Epithelial cell of proximal tubule (primary cell): ENCODE measurements at places on chromosomes 7 and 10.

DNA sequence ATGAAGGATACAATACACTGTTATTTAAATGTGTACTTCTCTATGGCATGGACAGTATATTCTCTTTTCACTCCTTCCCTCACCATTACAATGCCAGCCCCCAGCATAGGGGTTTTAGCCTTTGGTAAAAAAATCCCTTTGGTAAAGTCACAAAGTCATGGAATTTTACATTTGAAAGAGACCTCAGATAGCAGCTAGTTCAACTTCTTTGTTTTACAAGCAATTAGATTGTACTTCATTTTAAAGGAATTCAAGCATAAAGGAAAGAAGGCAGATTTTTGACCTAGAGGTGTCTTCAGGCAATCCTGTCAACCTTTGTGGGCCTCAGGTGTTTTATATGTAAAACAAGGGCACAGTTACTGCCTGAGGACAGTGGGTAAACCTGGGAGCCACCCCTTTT lies 1188.4 kb upstream of the AUTS2 start:
- DNase-seq: no peak

DNA sequence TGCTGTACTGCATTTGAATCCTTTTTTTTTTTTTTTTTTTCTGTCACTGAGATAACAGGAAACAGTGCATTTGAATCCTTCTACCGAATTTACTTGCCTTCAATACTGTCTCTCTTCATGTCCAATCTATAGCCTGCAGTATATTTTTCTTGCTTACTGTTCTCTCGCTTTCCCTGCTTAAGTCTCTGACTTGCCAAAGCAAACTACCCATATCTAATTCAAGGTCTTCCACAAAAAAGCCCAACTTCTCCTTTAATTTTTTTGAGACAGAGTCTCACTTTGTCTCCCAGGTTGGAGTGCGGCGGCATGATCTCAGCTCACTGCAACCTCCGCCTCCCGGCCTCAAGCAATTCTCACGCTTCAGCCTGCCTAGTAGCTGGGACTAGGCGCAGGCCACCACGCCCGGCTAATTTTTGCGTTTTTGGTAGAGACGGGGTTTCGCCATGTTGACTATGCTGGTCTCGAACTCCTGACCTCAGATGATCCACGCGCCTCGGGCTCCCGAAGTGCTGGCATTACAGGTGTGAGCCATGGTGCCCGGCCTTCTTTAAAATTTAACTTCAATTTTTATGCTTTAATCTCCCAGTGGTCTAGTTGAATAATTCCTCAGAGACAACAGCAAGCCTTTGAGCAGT lies 882 bp downstream of the PDCD11 start:
- no peak for DNase-seq

GRCh38 chr10:69636626-69637605 lies 6.9 kb downstream of the FAM241B start:
- no peak for DNase-seq

GRCh38 chr7:157875230-157876179 lies 538.7 kb downstream of the DNAJB6 start:
- DNase-seq: no peak

- no peak for DNase-seq
Observed at GRCh38 chr7:98315318-98315993, 34.0 kb downstream of the BRI3 start.

GRCh38 chr7:5361446-5362127 lies 62.0 kb downstream of the TNRC18 start:
- no peak for DNase-seq

- no peak for DNase-seq
Observed at GRCh38 chr10:102608487-102608886, 35.8 kb upstream of the TRIM8 start.

DNA sequence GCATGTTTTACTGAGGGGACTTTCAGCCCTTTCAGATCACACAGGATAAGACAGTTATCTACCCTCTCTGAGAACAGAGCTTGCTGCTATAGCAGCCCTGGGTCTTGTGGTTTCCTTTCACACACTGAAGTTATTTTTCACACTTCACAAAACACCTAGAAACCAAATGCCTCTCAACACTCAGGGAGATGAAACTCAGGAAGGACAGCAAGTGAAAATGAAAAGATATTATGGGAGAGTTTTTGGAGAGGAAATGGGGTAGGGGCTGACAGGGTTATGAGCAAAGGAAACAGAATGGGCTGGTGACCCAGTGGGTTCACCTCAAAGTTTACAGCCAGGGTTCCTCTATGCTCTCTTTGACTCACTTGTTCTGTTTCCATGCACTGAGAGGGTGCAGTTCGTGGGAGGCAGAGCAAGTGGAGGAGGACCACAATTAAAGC lies 17.0 kb upstream of the GIMAP2 start:
- no peak for DNase-seq

DNA sequence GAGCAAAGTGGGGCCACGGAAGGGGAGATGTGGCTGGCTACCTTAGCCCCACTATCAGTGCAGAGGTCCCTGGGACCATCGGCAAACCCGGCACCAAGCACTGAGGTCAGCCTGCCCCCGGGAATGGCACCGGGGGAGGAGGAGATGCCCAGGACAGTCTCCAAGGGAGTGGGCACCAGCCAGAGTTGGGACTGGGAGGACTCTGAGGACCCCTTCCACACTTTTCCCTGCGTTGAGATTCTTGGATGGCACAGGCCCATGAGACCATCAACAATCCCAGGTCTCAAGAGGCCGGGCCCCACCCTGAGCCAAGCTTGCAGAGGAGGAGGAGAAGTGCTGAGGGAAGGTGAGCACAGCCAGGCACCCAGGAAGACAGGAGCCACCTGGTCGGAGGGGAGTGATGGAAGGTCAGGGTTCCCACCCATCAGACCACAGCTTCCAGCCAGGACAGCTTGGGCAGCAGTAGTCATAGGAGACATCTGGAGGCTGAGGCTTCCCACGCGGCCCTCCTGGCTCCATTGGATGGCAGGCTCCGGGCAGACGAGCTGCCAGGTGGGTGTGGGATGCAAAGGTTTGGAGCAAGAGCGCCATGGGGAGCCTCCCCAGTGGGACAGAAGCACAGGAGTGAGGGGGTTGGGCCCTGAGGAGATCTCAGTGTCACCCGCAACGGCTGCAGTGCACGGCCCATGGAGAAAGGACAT lies 2.6 kb upstream of the OPN4 start:
- no peak for DNase-seq

DNA sequence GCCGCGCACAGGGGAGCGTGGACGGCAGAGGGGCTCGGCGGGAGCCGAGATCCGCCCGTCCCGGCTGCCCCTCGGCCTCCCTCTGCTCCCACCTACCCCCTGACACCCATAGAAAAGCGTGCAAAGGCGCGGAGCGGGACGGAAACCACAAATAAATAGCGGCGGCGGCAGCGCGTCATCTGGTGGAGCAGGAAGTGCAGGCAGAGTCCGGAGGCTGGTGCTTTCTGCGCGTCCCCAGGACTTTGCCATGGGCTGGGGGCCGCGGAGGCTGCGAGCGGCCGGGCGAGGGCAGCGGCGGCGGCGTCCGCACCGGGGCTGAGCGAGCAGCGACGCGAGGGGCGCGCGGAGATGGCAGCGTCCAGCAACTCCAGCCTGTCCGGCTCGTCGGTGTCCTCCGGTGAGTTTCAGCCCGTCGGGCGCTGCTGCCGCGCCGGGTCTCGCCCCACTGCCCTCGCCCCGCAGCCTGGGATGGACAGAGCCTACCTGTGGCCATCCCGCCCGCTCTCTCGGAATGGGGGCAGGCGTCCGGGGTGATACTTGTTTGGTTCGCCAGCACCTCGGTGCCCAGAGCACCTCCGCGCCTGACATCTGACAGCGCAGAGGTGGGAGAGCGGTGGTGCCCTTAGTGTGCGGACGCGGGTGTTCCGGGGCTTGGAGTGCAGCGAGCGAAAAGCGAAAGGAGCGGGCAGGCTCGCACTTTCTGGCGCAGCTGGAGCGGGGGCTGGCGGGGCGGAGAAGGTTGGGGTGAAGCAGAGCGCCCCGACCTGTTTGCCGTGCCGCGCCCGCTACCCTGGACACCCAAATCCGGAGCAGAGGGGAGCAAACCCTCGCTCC lies at the start of gene CHN2:
Gene CHN2 (plus strand): TSS at position 182 of the 834 bp plus-strand sequence.
- DNase-seq: no peak
